ENCODE measurements at places on chromosomes 2 and 18.

DNA sequence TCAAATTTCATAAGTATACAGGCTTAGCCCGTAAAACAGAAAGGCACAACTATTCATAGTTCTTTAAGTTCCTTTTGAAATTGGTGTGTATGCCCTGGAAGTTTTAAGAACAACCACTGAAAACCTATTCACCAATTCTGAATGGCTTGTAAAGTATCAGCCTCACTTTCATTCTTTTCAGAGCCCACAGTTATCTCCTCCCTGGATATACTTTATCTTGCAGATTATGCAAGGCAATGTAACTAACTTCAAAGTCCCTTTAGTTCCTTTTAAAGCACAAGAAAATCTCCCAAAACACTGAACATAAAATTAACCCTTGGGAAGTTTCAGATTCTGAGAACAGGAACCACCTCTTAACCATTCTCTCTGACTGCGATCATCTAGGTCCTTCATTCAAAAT is 1.1 kb downstream of the STRN start:
- DNase-seq: no peak

DNA sequence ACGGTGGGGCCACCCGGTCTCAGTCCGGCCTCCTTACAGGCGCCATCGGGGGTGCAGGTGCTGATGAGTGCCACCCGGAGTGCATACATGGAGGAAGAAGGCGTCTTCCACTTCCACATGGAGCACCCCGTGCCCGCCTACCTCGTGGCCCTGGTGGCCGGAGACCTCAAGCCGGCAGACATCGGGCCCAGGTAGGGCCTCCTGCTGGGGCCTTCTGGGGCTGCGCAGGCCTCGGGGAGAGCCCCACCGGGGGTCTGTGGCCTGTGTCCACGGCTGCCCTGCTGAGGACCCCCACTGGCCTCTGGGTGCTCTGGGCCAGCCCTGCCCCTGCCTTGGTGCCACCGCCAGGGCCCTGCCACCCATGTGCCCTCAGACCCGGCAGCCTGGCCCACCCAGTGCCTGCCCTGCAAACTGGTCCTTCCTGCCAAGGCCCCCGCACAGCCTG is 4.8 kb downstream of the RNPEPL1 start:
- no peak for DNase-seq

GRCh38 chr2:206051912-206052311 is 34.1 kb downstream of the INO80D start:
- no peak for DNase-seq

GRCh38 chr2:120538691-120539423 is 192.9 kb downstream of the INHBB start:
- no peak for DNase-seq

- DNase-seq: no peak
Measured at GRCh38 chr2:59734743-59735142, 818.7 kb downstream of the BCL11A start.

- DNase-seq: no peak
Measured at GRCh38 chr2:224694502-224694901, 21.7 kb downstream of the CCDC195 start.

Data from AG04449 (cell line).